GM12892 (cell line): ENCODE measurements at places on chromosomes 11 and 22.

DNA sequence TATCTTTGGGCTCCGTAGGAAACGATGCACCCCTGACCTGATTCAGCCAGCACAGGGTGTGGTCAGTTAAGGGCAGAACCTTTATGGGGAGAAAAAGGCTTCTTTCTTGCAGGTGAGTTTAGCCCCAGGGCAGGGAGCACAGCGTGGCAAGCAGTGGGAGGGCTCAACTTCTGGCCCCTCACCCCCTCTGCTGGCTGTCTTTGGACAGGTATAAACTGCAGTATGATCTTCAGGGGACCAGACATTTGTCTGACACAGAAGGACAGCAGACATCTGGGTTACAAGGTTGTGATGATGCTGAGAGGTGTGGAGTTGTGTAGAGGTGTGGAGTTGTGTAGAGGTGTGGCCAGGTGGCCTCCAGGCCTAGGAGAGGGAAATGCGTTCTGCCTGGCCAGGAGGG is 324.0 kb upstream of the PLET1 start:
- DNase-seq = no peak

DNA sequence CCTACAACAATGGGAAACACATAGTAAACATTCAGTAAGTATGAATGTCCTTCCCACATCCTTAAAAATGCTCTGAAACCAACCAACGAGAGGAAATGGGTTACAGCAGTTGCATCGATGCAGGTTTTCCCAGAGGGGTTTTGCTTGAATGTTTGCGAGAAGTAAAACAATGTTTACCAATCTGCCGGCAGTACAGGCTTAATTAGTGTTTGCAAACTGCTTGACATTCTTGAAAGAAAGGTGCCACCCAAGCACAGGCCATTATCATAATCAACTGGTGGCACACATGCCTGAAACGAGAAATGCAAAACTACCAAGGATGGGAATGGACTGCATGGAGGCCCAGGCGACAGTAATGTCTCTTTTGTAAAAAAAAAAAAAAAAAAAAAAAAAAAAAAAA is 27.1 kb upstream of the OPCML start:
- no peak for DNase-seq

DNA sequence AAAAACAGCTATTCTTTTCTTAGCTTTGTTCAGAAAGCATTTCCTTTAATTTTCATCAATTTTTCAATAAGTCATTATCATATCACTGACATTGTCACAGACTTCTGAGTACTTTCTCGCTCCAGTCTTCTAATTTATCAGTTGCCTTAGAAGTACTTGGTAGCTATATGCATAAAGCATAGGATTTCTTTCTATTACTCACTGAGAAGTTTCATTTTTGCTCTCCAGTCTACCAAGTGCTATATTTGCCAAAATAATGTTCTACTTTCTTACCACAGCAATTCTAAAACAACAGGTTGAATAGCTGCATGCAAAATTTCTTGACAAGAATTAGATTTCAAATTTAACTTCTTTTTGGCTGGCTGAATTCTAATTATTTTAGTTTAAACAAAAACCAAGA is 116.3 kb downstream of the STK33 start:
- no peak for DNase-seq

DNA sequence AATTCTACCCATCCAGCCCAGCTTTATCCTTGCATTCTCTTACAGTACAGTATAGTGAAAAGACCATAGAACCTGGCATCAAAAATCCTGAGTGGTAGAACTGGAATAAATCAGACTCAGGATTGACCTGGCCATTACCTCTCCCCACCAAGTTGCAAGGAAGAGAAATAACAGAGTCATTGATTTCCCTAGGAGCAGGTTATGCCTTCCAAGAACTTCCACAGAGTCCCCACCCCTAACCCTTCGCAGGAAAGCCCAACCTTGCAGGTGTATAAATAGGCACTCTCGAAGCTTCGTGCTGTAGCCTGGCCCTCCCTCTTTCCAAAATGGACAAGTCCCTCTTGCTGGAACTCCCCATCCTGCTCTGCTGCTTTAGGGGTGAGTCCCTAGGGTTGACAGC is at the start of gene PATE1:
PATE1 (plus strand) TSS at position 301 of the 400 bp plus-strand sequence; CDS start at position 327, 26 bp downstream.
- no peak for DNase-seq

DNA sequence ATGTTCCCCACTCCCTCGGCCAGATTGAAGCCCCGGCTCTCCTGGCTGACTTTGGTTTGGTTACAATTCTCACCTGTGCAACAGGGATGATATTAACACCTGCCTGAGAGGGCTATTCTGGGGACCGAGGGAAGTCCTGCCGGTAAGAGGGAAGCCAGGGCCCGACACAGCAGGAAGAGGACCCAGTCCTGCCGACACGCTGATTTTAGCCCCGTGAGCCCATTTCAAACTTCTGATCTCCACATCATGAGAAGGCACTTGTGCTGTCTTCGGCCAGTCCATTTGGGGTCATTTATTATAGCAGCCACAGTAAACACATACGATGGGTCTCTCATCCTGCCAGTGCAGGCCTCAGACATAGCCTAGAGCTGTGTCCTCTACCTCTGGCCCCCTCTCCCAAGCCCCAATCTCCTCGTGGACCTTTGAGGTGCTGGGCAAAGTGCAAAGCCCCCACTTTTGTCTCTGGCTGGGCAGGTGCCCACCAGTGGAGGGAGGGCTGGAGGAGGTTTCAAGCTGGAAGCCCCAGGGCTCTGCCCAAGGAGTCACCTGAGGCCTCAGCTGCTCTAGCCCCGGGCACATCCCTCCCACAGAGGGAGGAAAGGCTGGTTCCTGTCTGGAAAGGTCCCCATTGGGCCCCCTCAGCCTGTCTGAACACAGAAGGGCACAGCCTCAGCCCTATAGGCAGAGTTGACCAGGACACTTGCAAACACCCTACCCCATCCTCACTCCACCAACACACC is 59.1 kb upstream of the FGF3 start:
- DNase-seq = no peak

DNA sequence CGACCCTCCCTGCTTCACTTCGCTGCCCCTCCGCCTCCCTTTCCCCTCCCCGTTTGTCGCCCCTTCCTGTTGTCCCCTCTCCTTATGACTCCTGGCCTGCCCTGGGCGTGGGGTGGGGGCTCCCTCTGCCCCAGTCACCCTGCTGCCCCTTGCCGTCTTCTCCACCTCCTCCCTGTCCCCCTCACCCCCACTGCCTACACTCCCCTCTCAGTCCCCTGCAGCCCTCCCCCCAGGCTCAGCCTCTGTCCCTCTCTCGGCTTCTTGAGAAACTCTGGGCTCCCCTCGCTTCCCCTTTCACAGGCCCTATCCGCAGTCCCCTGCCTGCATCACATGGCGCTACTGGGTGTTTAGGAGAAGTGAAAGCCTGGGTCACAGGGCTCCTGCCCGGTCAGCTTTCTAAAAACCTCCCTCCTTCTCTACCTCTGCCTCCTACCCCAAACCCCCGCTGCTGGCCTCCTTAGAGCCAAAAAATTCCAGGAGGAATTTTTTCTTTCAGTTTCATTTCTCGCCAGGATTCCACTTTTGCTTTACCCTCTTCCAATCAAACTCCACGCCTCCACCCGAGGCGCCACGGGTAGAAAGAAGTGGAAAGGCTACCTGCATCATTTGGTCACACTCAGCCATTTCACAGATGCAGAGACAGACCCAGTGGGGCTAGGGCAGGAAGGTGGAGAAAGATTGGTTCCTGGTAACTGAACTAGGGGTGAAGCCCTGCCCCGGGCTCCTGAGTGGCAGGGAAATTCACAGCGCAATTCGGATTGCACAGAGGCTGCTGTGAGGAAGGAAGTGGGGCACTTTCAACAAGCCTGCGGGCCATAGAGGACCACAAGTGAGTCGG is at the start of gene SLC15A3:
SLC15A3 (minus strand) TSS at position 273 of the 838 bp plus-strand sequence. CDS start 625 bp downstream, outside the sequence.
- peak; percentile 69 for DNase-seq

- no peak for DNase-seq
These were observed 160.3 kb downstream of the MN1 start for GRCh38 chr22:27641049-27641795.

DNA sequence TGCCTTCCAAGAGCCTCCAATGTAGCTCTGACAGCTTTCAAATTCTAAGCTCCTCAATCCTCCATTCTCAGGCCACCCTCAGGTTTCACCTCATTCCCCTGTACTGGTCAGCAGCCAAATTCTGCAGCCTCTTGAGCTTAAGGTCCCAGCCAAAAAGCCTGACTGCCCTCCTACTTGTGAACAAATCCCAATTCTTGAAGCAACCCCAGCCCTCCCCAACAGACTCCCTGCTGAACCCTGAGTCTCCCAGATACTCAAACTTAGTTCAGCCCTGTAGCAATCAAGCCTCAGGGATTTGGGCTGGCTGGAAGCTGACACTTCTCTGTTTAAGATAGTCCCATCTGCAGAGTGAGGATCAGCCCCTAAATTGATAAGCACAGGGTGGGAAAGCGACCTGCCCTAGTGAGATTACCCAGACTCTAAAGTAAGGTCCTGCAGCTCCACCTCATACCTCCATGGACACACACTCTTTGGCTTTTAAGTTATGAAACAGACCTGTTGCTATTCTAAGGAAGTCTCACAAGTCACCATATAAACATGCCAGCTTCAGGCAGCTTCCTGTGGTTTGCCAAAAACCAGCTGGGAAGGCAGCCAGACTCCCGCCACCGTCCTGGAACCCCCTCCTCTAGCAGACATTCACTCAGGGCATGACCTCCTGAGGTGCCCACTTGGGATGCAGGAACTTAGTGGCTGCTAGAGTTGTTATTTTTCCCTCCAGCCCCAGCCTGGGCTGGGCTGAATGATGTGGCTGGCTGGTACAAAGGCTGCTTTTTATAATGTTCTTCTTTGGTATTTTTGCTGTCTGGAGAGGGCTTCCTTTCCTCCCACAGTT is 82.5 kb upstream of the PICALM start:
- DNase-seq = no peak

- DNase-seq = no peak
These were observed 423.7 kb upstream of the CADM1 start for GRCh38 chr11:115927823-115928329.

DNA sequence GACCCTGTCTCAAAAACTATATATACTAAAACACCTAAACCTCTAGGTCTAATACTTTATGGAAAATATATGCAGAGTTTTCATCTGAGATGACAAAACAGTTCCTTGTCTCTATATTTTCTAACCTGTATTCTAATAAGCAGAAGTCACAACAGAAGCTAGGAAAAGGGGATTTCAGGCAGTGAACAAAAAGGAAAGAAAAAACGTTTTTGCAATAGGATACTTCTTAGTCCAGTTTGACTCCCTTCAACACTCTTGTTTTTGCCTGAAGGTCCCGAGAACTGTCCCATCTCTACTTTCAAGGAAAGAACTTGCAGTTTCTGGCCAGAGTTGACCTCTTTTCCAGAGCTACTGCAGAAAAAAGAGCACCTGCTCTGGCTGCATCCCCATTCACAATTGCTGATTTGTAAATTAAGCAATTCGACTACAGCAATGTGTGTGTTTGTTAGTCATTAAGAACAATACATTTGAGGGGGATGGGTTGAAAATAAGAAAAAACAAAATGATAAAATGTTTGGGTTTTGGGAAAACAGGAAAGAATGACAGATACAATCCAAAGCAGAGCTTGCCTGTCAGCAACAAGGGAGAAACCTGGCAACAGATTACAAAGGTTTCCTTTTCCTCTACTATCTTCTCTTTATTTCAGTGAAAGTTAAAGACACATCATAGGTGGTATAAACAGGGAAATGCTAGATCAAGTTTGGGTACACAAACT is 160.0 kb downstream of the FCHSD2 start:
- no peak for DNase-seq

- no peak for DNase-seq
These were observed 673.0 kb downstream of the OPCML start for GRCh38 chr11:132859306-132859705.

DNA sequence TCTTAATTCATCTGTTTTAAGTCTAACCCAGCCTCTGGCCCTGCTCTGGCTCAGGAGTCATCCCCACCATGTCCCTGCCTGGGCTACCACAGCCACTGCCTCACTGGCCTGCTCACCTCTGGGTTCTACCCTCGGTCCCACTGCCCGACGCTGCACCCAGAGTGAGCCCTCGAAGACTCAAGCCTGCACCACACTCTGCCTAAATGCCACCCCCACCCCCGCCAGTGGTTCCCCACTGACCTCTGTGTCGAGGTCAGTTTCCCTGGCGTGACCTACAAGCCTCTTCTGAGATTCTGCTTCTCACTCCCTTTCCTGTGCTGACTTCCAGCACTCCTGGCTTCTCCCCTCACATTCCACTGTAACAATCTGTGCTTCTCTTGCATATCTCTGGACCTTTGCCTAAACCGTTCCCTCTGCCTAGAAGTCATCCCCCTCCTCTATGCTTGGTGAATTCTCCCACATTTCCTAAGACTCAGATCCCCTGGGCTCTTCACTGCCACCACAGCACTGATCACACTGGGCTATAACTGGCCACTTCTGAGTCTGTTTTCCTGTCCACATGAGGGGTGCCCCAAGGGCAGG is 12.5 kb upstream of the PDE2A start:
- no peak for DNase-seq
